NCI-H2029 treated with DMSO at 0.1 percent for 48 hours (cell line): ENCODE measurements at places on chromosomes 7 and 10.

- no peak for DNase-seq
These were observed 29.3 kb downstream of the MYL10 start for GRCh38 chr7:101599787-101600186.

GRCh38 chr7:12619461-12620069, 49.0 kb downstream of the SCIN start:
- DNase-seq, result no peak

DNA sequence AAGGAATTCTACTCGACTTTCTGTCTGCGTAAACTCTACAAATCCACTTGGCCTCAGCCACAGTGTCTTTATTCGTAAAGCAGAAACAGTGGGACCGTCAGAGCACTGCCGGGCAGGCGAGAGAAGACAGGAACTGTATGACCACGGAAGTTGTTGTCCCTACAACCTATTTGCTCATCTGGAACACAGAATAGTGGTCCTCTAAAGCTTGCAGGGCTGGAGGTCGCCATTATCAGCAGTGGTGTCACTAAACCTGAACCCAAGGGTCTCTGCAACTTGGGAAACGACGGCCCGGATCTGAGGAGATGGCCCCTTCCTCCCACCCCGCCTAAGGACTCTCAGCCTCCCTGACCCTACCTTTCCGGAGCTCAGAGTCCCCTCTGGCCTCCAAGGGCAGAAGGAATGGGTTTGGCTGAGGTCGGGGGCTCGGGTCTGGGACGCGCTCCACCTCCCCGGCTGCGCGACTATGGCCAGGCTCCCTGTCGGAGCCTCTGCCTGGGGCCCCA, 442 bp downstream of the STYXL1 start:
- DNase-seq, result no peak

DNA sequence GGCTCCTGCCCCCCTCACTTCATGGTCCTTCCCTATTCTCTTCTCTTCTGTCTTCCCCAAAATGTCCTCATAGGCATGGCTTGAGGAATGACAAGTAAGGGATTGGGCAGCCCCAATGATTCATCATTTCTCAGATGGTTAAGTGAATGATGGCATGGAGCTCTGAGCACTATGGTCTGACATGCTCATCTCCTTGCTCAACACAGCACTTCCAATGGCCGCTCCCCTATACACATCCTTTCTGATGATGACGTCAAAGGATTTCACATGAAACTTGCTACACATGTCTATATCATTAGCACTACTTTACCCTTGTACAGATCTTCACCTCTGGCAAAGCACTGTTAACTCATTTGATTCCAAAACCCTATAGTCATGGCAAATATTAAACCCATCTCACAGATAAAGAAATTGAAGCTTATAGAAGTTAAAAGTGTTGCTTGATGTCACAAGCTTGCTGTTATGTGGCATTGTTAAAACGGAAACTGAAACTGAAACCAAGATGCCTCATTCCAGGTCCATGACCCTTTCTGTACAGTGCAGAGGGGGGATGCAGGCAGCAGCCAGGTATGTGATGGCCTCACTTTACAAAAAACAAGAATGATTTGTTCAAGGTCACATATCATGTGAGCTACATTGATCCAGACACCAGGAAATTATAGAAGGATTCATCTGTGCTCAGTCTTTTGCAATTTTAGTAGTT, 90.0 kb upstream of the PLXNA4 start:
- DNase-seq, result no peak

- DNase-seq, result no peak
These were observed 75.3 kb upstream of the IL6 start for GRCh38 chr7:22651534-22652243.

DNA sequence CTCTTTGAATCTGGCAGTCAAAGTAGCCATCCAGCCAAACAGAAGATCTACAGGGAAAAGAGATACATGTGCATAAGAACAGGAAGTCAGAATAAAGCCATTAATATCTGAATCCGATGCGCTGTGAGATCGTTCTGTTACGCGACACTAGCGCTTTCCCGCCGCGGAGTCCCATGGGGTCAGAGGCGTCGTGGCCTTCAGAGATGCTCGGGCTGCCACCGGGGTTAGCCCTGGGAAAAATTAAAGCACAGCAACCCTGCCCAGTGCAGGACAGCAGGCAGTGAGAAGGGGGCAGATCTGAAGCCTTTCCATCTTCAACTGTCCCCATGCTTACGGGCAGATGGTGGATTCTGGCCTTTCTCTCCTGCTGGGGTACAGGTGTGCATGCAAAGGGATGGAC, 225.6 kb upstream of the MGMT start:
- DNase-seq, result no peak
